Natural killer cell (primary cell): ENCODE measurements at places on chromosomes 3 and 15. TPM values are rescaled to one million over a fixed set of nuclear protein-coding genes. Genes with fewer than 3 reads are reported as not detected.

DNA sequence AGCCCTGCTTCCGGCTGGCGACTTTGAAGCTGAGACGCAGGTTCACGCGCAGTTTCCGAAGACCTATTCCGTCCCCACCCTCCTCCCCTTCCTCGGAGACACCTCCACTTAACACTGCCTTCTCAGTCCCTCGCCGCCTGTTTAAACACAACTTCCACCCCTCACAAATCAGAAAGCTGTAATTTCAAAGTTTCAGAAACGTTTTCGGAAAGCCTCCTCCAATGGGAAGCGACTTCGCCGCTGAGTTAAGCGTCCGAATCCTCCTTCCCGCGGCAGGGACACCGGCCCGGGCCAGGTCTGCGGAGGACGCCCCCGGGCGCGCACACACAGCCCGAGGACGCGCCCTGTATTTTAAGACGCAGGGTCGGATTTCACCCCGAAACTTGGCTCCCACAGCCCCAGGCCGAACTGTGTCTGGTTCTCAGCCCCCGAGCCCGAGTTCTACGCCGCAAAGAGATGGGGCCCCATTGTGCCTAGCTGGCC is 559 bp upstream of the LRRN1 start:
- DNase-seq: no peak

DNA sequence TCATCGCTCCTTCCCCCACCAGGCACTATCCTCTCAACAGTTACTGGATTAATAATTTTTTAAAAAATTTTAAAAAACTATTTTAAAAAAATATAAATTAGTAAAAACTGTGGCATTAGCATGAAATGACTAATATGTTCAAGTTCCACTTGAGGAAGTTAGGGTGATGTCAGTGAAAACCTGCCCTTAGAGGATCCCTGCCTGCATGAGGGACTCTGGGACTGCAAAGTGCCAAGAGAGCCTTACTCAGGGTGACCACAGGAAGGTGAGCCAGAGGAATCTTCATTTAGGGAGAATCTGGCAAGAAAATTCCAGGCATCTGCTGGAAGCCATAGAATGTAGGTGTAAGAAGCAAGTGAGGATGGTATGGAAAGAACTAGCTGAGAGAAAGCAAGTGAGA is 157.7 kb upstream of the BCL6 start:
- no peak for DNase-seq

GPR176 gene
- not detected for total RNA-seq

DNA sequence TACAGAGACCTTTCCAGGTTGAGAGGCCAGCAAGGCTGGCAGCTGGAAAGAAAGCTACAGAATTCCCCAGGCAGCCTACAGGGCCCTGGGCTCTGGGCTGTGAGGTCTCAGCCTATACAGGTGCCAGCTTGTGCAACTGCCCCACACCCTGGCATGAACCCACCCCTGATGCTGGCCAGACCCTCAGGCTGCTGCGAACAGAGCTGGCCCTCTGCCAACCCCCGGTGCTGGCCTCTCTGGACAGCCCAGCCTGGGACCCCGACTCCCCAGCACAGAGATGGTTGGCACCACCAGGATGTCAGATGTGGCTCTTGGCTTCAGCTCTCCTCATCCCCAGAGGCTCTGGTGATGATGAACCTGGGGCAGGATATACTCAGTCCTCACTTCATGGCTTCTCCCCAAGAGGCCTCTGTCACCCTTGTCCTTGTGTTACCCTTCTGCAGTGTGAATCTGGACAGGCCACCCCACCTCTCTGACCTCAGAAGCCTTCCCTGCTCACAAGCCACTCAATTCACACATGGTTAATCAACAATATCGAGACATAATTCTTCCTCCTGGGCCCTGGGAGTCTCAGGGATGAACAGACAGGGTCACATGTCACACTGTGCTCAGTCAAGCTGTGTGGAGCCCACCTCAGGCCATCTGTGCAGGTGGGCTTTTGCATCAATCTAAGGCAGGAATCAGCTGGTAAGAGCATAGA is 11.0 kb upstream of the BFSP2 start:
- DNase-seq: no peak

GHSR gene
- total RNA-seq: 0.38 TPM

DNA sequence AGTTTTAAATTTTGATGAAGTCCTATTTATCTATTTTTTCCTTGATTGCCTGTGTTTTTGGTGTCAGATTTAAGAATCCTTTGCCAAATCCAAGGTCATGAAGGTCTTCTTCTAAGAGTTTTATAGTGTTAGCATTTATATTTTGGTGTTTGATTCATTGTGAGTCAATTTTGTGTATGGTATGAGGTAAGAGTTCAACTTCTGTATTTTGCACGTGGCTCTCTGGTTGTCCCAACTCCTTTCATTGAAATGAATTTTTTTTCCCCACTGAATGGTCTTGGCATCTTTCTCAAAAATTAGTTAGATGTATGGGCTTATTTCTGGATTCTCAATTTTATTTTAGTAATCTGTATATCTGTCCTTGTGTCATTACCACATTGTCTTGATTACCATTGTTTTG is 57.1 kb upstream of the STRIT1 start:
- no peak for DNase-seq

DNA sequence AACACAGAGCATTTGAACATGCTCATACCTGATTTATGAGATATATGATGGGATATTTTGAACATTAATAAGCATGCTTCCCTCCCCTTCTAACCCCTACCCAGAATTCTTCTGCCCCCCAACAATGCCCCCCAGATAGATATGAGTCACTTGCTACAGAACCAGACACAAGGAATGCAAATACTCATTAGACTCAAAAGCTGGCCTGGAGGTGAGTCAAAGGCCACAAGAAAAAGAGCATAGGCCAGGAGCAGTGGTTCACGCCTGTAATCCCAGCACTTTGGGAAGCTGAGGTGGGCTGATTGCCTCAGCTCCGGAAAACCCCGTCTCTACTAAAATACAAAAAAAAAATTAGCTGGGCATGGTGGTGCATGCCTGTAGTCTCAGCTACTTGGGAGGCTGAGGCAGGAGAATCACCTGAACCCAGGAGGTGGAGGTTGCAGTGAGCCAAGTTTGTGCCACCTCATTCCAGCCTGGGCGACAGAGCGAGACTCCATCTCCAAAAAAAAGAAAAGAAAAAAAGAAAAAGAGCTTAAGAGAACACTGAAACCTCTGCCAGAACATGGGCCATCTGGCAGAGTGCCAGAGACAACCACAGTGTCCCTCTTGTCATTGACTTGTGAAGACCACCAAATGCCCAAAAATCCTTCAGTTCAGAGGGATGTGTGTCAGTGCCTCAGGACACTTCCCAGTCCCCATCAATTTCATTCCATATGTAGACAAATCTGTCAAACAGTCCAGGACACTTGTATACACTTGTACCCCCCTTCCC is 3.9 kb upstream of the SH3GL3 start:
- no peak for DNase-seq

DNA sequence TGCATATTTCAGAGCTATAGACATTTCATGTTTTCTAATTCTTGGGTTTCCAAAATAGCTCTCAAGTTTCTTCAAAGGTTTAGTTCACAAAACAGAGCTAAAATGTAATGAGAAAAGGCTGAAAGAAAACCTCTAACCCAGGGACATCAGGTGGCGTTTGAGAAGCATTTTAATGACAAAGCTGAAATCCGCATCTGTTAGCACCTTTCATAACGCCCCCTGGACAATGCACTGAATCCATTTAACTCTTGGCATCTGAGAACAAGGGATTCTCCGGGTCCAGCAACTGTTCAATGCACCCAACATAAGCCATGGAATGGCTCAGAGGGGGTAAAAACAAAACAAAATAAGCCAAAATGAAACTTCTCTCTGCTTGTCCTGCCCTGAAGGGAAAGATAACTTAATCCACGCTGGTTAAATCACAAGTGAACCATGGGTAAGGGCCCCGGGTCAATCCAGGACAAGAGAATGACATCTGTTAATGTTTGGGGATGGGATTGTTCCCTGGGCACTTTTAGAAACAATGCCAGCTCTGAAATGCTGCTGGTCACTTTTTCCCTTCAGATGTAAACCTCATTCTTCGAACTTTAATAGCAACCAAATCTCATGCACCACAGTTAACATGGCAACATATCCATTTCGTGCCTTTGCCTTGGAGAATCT is 466.2 kb upstream of the ADAMTS9 start:
- no peak for DNase-seq

- no peak for DNase-seq
Observed at GRCh38 chr3:12638105-12638504, 25.8 kb downstream of the RAF1 start.

GRCh38 chr3:128858167-128858566 is 21.3 kb upstream of the ACAD9 start:
- DNase-seq: no peak

DNA sequence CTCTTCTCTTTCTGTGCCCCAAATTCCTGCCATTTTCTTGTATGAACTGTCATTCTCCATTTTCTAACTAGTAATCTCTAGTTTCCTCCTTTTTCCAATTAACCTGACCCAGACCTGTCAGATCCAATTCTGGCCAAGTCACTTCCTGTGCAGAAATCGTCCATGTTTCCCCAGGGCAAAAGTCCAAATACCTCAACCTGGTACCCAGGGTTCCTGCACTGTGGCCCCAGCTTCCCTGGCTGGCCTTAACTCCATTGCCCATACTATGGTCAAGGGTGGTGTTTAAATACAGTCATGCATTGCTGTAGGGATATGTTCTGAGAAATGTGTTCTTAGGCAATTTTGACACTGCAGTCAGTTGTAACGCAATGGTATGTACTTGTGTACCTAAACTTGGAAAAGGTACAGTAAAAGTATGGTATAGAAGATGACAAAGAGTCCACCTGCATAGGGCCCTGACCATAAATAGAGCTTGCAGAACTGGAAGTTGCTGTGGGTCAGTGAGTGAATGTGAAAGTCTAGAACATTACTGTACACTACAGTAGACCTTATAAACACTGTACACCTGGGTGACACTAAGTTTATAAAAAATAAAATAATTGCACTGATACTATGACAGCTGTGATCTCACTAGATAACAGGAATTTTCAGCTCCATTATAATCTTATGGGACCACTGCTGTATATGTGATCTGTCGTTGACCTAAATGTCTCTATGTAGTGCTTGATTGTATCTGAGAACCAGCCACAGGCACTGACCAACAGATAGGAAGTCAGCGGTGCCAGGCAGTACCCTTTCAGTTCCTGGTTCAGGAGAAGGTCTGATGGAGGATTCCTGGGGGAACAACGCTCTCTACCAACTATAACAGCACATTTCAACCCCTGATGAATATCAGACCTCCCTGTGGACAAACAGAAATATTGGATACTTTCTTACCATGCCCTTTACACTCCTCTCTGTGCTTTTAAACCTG is 336.1 kb upstream of the PROK2 start:
- DNase-seq: no peak

DNA sequence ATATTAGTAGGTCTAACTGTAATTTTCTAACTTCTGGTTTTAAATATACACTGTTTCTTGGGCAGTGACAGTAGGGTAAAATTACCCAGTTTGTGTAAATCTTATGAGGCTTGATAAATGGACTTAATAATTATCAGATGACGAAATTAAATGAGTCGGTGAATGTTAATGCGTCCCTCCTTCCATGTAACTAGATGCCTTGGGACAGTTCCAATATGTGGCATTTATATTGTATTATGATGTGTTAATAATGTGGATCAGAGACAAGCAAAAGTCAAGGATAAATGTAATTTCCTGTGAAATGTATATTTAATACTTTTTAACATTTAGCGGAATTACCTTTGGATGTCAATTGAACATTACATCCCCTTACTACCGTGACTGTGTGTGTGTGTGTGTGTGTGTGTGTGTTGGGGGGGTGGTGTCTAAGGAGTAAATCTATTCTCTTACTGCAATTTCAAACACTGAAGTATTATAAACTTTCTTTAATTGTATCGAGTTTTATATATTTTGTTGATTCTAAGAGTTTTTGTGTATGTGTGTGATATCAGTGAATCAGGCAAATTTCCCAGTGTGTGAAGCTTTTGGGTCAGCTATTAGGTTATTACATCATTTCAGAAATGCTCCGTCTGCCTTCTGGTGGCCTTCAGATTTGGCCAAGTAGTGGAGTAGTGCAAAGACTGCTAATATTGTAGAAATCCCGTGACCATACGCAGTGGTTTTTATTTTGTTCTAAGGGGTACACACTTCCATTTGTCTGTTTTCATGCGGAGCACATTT is 50.1 kb downstream of the CNTN4 start:
- no peak for DNase-seq

EEF1AKMT4 gene
- 0.73 TPM for total RNA-seq

- DNase-seq: no peak
Observed at GRCh38 chr3:188113756-188114155, 40.2 kb upstream of the LPP start.

DNA sequence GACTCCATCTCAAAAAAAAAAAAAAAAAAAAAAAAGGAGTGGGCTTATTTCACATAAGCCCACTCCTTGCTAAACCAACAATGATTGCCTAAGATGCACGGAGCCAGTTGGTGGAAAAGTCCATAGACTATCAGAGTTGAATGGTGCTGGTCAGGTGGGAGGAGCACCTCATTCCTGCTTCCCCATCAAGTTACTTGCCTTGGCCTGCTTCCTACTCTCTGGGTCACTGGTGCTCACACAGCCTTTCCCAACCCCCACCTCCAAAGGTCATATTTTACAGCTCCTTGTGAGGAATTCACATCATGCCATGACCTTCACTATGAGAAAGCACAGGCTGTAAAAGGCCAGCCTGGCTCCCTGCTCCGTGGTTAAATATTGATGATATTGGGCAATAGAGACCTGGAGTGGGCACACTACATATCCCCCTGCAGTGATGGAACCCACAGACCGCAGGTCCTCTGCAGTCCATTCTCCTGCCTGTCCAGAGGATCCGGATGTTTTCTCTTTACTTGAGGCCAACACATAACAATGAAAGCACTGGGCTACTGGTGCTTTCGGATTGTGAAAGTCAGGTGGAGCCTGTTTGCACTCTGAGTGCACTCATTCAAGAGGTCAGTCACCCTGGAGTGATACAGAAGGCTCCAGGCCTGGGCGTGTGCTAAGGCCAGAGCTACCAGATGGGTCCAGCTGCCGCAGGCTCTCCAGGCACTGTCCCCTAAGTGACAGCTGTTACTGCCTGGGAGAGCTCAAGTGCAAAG is at the start of gene SLC51B:
Gene SLC51B, plus strand, starts transcription at position 664 of the 758 bp plus-strand sequence. CDS start 4,618 bp downstream, outside the sequence.
- no peak for DNase-seq

DNA sequence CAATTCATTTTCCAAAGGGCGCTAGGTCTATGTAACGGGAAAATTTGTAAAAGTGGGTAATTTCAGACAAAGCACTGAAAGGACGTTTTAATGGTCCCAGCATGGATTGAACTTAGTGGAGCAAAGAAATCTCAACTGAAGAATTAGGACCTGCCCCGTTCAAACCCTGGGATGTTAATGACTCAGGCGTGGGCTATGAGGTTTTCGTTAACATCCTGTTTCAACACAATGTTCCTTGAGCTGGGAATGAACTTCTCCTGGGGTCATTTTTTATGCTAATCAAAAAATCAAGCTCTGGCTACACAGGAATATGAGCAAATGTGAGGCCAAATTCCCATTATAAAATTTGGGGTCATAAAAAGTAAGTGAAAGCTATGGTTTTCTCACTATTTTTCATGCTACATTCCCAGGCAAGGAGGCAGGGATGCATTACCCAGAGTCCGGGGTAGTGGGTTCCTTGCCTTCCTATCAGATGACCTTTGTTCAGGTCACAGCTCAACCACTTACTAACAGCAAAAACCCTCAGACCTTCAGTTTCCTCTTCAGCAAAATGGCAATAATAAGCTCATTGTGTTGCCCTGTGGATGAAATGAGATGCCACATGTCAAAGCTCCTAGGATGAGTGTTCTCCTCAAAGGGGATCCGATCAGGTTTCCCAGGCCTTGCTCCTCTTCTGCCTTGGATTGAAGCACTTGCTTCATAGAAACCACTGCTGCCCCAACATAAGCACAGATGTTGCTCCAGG is 271.4 kb downstream of the ARRDC4 start:
- DNase-seq: no peak

- no peak for DNase-seq
Observed at GRCh38 chr15:36645106-36645505, 65.7 kb downstream of the CDIN1 start.

PYGO1 gene
- not detected for total RNA-seq
